NCI-H460 (cell line): ENCODE measurements at places on chromosomes 2 and 18. TPM values are rescaled to one million over a fixed set of nuclear protein-coding genes. Genes with fewer than 3 reads are reported as not detected.

The CRYGC gene
- total RNA-seq, result not detected in 2 replicates

The STAT4 gene
- 10.4 and 12.7 TPM in 2 replicates for total RNA-seq

The RUFY4 gene
- total RNA-seq, result 0.20 TPM in 1 of 2 replicates, not detected in the other

The NTSR2 gene
- not detected in 2 replicates for total RNA-seq

The MEP1B gene
- 0.20 TPM in 1 of 2 replicates, not detected in the other for total RNA-seq

The BMP10 gene
- total RNA-seq, result not detected in 2 replicates

The ARHGEF33 gene
- total RNA-seq, result 0.47 and 0.58 TPM in 2 replicates

The MIB1 gene
- 37.7 and 42.0 TPM in 2 replicates for total RNA-seq

The CHRND gene
- total RNA-seq, result 0.05 TPM in 1 of 2 replicates, not detected in the other

The SLC38A11 gene
- not detected in 2 replicates for total RNA-seq

The SLC9A2 gene
- 19.3 and 20.1 TPM in 2 replicates for total RNA-seq

The STAMBP gene
- 81.2 and 88.6 TPM in 2 replicates for total RNA-seq

The NEUROD1 gene
- not detected in 2 replicates for total RNA-seq

The TMEM17 gene
- 3.0 and 5.4 TPM in 2 replicates for total RNA-seq

The SH2D6 gene
- 0.45 and 0.87 TPM in 2 replicates for total RNA-seq

The IRS1 gene
- total RNA-seq, result 9.9 and 10.4 TPM in 2 replicates

The REG3A gene
- not detected in 2 replicates for total RNA-seq

The UGT1A5 gene
- total RNA-seq, result not detected in 2 replicates

The SGPP2 gene
- total RNA-seq, result not detected in 2 replicates

The PDE11A gene
- 0.07 TPM in 1 of 2 replicates, not detected in the other for total RNA-seq

The CDKL4 gene
- total RNA-seq, result not detected in 2 replicates

The SERPINB3 gene
- 0.15 and 0.23 TPM in 2 replicates for total RNA-seq

The FBLN7 gene
- 0.40 and 1.0 TPM in 2 replicates for total RNA-seq

The CXCR1 gene
- total RNA-seq, result not detected in 2 replicates

The EGR4 gene
- not detected in 2 replicates for total RNA-seq

The ALK gene
- 0.02 TPM in 1 of 2 replicates, not detected in the other for total RNA-seq

The VSNL1 gene
- total RNA-seq, result not detected in 2 replicates

The TCF23 gene
- not detected in 2 replicates for total RNA-seq

The ARHGAP25 gene
- total RNA-seq, result 2.1 and 3.1 TPM in 2 replicates
